Hematopoietic multipotent progenitor cell (in vitro differentiated cells): ENCODE measurements at places on chromosomes 2 and 18. TPM values are rescaled to one million over a fixed set of nuclear protein-coding genes. Genes with fewer than 3 reads are reported as not detected.

Gene CYP1B1
- 2.7 TPM for total RNA-seq

Gene SATB2
- not detected for total RNA-seq

Gene ABCG5
- under 0.01 TPM for total RNA-seq

Gene MARCHF4
- total RNA-seq: under 0.01 TPM

Gene RNMT
- total RNA-seq: 10.8 TPM

Gene CMPK2
- 31.5 TPM for total RNA-seq

Gene TEKT4
- total RNA-seq: not detected

Gene MC5R
- not detected for total RNA-seq

Gene CYP27A1
- total RNA-seq: 0.27 TPM

Gene BAZ2B
- total RNA-seq: 72.7 TPM

Gene AQP12A
- not detected for total RNA-seq

Gene ADCYAP1
- total RNA-seq: 0.27 TPM

Gene THAP4
- total RNA-seq: 49.8 TPM

Gene IL36B
- not detected for total RNA-seq

Gene PROKR1
- total RNA-seq: under 0.01 TPM

GRCh38 chr2:106106622-106107508 lies 87.2 kb downstream of the UXS1 start:
- no peak for DNase-seq

DNA sequence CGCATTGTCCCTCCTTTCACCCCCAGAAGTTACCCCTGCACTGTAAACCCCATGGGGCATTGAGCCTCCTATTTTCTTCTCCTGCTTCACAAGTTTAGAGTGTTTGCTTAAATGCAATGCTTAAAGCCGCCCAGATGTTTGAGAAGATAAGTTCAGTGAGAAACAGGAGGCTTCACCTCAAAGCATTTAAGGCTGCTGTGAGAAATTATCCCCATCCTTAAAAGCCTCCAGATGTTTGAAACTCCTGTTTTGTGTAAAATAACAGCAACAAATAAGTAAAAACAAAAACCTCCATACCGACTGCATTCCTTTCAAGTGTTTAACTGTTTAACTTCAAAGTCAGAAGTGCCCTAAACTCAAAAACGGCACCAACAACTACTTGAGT lies 81.8 kb downstream of the RTP5 start:
- DNase-seq: no peak

GRCh38 chr2:464562-465309 lies 176.8 kb upstream of the ALKAL2 start:
- peak; percentile 14 for DNase-seq

DNA sequence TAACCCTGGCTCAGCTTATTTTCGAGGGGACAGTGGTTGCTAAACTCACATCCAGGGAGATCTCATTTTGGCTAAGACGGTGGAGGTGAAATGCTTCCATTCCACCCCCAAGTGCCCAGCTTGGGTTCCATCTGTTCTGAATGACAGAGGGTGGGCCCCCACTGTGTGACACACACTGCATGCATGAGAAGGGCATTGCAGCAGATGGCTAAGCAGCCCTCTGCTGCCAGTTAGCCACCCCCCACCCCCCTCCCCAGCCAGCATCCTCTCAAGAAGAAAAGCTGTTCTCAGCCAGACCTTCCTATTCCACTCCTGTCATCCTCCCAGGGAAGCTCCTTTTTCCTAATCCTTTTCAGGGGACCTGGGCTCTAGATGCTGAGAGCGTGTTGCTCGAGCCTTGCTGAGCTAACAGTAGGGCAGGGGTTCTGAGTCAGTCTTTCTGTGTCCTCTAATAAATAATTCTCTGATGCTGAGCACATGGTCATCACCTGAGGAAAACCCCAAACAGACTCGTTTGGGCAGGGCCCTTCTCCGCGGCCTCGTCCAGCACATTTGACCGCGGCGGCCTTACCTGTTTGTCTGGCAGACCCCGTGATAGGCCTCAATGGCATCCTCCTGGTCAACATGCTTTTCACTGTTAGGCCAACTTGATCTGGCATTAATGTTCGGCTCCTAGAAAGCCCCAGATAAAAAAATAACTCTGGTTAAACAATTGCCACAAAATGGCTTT lies 49.5 kb upstream of the ACAA2 start:
- DNase-seq: no peak

GRCh38 chr2:127632592-127633489 lies 13.1 kb upstream of the GPR17 start:
- no peak for DNase-seq

GRCh38 chr2:213149949-213150314 lies 1.5 kb downstream of the IKZF2 start:
- no peak for DNase-seq

- no peak for DNase-seq
These were observed 68.8 kb downstream of the HNRNPLL start for GRCh38 chr2:38533757-38534545.

DNA sequence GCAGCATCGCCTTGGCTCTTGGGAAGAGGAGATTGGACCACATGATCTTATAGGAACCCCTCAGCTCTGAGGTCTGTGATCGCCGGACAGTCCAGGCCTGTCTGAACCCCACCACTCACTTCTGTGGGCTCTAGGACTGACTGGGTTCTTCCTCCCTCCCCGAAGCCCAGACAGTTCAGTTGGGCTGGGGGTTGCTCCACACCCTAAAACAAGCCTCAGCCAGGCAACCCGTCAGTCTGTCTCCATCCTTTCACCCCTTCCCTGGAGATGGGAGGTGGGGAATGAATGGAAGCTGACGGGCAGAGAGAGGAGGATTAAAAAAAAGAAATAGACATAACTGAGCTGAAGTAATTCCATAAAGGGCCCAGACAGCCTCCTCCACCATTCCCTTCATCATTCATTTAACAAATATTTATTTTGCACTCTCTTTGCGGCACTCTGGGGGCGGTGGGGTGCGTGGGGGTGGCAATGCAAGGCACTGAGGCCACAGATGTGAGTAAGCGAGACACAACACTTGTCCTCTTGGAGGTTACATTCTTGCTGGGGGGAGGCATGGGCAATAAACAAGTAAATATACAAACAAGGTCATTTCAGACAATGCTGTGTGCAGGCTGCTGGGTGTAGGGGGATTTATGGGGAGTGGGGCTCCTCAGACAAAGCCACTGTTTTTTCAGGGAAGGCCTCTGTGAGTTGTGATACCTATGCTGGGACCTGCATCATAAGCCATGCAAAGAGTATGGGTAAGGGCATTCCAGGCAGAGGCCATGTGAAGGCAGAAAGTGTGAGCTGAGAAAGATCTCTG lies 12.9 kb downstream of the WNT10A start:
- DNase-seq: no peak

DNA sequence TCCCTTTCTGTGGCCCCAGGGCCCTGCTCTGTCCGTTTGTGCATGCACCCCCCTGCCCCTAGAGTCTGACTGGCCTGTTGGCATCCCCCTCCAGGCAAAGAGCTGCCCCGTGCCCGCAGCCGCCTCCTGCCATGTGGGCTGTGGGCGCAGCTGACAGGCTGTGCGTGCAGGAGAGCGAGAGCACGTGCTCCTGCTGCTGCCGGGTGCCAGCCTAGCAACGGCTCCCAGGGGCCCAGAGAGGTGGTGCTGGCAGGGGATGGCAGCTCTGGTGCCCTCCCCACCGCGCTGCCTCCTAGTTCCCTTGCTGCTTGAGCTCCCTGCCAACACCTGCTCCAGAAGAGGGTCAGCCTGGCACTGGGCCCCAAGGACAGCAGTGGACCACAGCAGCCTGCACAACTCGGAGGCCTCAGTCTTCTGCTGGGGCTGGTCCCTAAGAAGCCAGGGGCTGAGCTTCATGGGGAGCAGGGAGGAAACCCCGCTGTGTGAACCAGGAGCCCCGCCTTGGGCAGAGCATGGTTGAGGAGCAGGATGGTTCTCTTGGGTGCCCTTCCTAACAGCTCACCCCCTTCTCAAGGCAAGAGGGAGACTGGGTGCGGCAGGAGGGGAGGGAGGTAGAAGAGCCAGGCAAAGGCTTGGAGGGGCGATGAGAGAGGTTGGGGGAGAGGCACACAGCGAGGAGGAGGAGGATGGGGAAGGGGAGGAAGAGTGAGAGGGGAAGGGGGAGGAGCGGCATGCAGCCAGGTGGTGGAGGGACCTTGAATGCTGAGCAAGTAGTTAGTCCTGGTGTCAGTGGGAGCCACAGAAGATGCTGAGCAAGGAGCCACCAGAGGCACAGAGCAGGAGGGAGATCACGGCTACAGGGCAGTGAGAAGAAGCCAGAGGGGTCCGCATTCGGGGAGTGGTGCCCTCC lies 23.8 kb upstream of the PTMA start:
- no peak for DNase-seq

GRCh38 chr2:86275384-86275799 lies 62.0 kb downstream of the REEP1 start:
- DNase-seq: no peak

- DNase-seq: no peak
These were observed 95.3 kb upstream of the FAM110C start for GRCh38 chr2:141611-142010.

GRCh38 chr2:118705032-118705431 lies 142.4 kb downstream of the EN1 start:
- no peak for DNase-seq

GRCh38 chr2:222305516-222306392 lies 7.0 kb upstream of the PAX3 start:
- DNase-seq: peak; percentile 50

- DNase-seq: no peak
These were observed 149.0 kb upstream of the KCTD1 start for GRCh38 chr18:26697186-26697884.

GRCh38 chr18:34837769-34838272 lies 127.7 kb downstream of the DTNA start:
- DNase-seq: no peak

GRCh38 chr2:56892382-56892781 lies 708.6 kb downstream of the CCDC85A start:
- DNase-seq: no peak

GRCh38 chr2:224440988-224441387 lies 39.1 kb upstream of the FAM124B start:
- DNase-seq: no peak

- no peak for DNase-seq
These were observed 148.1 kb downstream of the AGAP1 start for GRCh38 chr2:235641956-235642355.

GRCh38 chr2:85578243-85579180 lies 1.1 kb downstream of the VAMP8 start:
- DNase-seq: peak; percentile 81

DNA sequence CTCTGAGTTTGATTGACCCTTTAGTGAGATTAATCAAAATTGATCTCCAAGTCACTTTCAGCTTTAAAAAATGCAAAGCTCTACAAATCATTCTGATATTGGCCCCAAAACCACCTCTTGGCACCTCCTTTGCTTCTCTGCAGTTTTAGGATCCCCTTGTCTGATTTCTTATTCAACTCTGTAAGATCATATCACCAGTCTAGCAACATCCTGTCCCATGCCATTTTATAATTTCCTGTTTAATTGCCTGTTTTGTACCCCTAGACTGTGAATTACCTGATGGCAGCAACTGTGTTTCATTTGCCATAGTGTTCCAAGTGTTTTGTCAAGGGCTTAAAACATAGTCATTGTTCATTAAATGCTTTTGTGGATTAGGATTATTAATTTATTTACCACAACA lies 406.3 kb upstream of the TRIB2 start:
- DNase-seq: no peak

DNA sequence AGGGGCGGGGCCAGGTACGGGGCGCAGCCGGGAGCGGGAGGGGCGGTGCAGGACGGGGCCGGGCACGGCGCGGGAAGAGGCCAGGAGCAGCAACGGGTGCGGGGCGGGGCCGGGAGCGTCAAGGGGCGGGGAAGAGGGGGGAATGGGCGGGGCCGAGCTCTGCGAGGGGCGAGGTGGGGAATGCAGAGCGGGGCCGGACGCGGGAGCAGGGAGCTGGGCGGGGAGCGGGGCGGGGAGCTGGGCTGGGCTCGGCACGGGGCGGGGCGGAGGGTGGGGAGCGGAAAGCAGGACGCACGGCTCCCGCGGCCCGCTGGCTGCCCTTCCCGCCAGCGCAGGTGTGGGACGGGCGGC lies at the start of gene IMPA2:
Gene IMPA2 (plus strand): TSS at position 316 of the 351 bp plus-strand sequence. CDS start 163 bp downstream, outside the sequence.
- no peak for DNase-seq

GRCh38 chr18:12246849-12247808 lies 7.0 kb upstream of the CIDEA start:
- DNase-seq: peak; percentile 37

- no peak for DNase-seq
These were observed 197.8 kb downstream of the STK39 start for GRCh38 chr2:168049609-168050008.

- no peak for DNase-seq
These were observed 898.1 kb downstream of the EPHA4 start for GRCh38 chr2:220674033-220674432.

GRCh38 chr2:3079466-3079865 lies 298.2 kb downstream of the EIPR1 start:
- no peak for DNase-seq

- DNase-seq: no peak
These were observed 2.0 kb downstream of the NHEJ1 start for GRCh38 chr2:219158586-219158985.

DNA sequence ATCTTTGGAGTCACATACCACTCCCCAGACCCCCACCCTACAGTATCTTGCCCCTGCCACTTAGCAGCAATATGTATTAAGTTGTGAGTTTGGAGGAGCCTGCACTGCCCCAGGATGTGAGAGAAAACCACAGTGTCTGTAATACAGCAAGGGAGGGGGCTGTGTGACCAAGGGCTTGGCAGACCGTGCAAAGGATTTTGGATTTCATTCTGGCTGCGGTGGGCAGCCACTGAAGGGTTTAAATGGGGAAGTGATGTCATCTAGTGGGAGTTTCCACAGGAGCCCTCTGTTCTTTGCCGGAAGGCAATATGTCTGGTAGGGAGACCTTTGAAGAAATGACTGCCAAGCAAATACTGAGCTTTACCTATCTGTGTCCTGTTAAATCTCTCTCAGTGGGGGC lies 202.4 kb downstream of the FHOD3 start:
- DNase-seq: peak; percentile 70

GRCh38 chr2:83595121-83595690 lies 863.9 kb downstream of the SUCLG1 start:
- no peak for DNase-seq

- no peak for DNase-seq
These were observed 2.5 kb downstream of the IFIH1 start for GRCh38 chr2:162315938-162316337.

DNA sequence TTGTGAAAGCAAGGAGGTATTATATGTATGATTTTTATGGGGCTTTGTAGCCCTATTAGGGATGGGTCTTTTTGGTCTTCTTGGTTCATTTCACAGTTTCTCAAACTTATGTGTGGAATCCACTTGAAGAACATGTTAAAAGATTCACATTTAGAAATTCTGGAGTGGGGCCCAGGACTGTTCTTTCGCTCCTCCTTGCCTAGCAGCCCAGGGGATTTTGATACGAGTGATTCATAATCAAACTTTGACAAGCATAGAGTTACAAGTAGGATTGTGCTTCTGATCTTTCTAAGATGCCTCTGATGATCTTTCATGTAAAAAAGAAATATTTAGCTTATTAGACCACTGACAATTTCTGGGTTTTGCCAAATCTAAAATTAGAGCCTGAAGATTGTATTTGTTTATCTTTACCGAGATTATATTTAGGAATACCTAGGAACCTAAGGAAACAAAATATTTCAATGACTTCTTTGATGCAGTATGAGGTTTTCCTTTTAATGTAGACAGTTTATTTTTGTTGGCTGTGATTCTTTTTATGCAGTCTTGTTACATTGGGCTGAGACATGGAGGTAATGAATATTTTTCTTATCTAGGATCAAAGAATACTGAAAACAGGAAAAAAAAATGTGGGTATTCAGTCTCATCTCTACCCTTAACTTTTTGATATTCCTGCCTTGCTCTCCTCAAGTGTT lies 324.0 kb downstream of the PARD3B start:
- DNase-seq: no peak

- DNase-seq: no peak
These were observed 335.6 kb downstream of the EIPR1 start for GRCh38 chr2:3041841-3042600.
